Activated CD4-positive, alpha-beta T cell treated with anti-CD3 and anti-CD28 coated beads for 48 hours (primary cell): ENCODE measurements at places on chromosomes 4 and X.

GRCh38 chr4:15410750-15411149 lies 17.1 kb upstream of the C1QTNF7 start:
- DNase-seq: no peak

DNA sequence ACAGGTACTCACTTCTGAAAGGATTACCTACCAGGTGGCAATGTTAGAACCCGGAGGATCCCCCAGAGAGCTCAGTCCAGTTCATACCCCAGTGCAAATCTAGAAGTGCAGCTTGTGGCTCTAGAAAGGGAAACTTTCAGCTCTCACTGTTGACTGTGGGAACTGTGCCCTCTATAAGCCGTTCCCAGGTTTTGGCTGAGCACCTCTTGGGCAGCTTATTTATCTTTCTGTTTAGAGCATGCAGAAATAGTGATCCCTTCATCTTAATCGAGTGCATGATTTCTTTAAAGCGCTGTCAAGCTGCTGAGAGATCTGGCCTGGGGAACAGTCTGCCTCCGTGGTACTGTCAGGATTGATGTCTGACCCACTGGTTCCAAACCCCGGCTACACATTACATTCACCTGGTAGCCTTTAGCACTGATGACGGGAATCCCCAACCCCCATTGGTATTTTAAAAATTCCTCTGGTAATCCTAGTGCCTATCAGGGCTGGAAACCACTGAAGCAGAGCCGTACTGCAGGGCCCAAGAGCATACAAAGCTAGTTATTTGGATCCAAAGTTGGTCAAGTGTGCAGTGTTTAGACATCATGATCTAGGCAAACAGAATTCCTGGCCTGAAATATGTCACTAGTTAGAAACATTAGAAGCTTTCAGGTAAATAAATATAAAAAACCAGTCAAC lies 103.2 kb downstream of the KLHL8 start:
- no peak for DNase-seq

DNA sequence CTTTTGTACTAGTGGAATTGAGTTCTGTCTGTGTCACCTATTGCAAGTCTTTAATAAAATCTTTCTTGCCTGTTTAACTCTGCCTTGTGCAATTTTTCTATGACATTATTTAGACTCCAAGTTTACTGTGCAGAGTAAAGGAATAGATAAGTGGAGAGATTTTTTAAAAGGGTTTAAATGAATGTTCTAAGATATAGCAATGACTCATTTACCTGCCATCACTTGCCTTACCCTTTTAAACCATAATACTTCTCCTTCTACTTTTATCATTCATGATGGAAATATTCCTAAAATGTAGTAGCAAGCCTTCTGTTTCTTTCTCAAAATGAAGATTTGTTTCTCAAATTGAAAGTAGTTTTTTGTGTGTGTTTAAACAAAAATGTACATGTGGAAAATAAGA lies 782.8 kb upstream of the MAGEB2 start:
- DNase-seq: no peak

- no peak for DNase-seq
Observed at GRCh38 chr4:113497154-113497884, 264.2 kb downstream of the CAMK2D start.

DNA sequence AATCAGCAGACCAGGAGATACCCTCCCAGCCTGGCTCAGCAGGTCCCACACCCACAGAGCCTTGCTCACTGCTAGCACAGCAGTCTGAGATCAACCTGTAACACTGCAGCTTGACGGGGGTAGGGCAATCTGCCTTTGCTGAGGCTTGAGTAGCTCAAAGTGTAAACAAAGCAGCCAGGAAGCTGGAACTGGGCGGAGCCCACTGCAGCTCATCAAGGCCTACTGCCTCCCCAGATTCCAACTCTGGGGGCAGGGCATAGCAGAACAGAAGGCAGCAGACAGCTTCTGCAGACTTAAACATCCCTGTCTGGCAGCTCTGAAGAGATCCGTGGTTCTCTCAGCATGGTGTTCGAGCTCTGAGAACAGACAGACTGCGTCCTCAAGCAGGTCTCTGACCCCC lies 15.1 kb upstream of the GABRA2 start:
- DNase-seq: no peak

GRCh38 chr4:8560265-8561047 lies 19.7 kb upstream of the GPR78 start:
- no peak for DNase-seq

DNA sequence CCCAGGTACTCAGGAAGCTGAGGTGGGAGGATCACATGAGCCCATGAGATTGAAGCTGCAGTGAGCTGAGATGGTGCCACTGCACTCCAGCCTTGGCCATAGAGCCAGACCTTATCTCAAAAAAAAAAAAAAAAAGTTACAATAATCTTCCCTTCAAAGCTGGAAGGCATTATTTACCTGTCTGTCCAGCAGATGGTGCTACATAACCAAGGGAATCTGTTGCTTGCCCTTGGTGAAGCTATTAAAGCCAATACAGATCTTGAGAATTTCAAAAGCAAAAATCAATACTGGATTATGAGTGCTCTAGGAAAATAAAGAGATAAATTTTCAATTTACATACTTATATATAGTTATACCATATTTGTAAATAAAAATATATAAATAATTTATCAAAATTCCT lies 25.9 kb downstream of the PKD2 start:
- DNase-seq: peak; percentile 42
